ENCODE measurements at places on chromosomes 5 and 9.

- no peak for DNase-seq
Measured at GRCh38 chr9:129748249-129748648, 4.6 kb downstream of the PTGES start.

DNA sequence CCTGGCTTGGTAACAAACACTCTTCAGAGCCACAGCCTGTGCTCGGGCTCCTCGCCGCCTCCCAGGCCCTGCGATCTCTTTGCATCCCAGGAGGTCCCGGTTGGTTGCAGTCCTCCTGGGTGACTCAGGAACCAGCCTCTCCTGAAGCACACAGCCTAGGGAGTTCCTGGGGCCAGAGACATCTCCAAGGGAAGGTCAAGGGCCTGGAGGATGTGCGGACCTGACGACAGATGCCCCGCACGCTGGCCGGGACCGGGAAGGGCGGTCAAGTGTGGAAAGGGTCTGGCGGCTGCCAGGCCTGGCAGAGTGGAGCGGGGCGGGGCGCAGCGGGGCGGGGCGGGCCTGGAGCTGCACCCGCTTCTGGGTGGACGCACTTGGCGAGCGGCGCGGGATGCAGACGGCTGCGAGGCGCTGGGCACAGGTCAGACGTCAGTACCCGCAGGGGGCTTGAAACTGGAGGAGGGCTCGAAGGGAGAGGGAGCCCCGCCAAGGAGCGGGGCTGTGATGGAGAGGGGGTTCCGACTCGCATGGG lies 45.0 kb upstream of the PRSS3 start:
- DNase-seq = no peak

- no peak for DNase-seq
Measured at GRCh38 chr5:112253478-112254250, 165.4 kb downstream of the EPB41L4A start.

DNA sequence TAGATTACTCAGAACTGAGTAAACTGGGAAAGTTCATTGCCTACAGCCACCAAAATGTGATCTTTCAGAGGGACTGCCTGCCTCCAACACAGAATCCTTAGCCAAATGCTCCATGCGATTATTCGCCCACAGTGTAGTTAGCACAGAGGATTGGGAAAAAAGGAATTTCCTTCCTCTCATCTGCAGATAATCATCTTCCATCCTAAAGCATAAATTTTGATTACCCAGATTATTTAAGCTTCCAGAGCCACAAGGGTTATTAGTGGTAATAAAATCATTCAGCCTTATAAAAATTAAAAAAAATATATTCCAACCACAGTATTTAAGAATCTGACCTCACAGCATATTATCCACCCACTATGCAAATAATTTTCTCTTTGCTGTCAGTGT lies 285.3 kb upstream of the GRAMD2B start:
- no peak for DNase-seq

- DNase-seq = peak; percentile 61
Measured at GRCh38 chr5:139389701-139390638, at the start of gene MZB1. Gene MZB1 (minus strand): TSS chr5:139389913. CDS start chr5:139389856, 57 bp downstream.

- DNase-seq = no peak
Measured at GRCh38 chr5:16321284-16321683, 141.7 kb upstream of the MARCHF11 start.

DNA sequence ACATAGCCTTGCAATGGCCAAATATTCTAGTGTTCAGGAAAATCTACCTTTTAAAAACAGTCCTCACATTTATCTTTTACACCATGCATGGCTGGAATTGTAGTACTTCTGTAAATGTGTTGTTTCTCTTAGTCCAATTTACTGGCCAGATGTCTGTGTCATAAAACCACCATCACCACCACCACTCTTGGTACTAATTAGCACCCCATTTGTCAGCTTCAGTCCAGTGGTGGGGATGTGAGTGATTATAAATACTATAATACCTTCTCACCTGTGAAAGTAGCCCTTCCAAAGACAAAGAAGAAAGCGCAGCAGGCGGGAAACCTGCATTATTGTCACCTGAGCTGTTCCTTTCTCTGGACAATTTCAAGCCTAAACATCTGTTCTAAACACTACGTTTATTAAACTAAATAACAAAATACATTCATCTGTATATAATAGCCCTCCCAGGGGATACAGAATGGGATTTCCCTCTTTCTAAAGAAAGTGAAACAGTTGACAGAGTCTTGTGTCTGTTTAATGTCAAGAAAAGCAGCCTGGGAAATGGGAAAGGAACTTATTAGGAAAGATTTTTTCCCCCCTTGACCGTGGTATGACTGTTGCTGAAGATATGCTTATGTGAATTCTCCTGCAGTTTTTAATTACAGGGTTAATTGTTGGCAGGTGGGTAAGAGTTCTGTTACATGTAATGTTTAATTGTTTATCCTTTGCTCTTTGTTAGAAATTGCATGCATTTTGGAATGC lies 144.5 kb upstream of the NUDT12 start:
- no peak for DNase-seq

DNA sequence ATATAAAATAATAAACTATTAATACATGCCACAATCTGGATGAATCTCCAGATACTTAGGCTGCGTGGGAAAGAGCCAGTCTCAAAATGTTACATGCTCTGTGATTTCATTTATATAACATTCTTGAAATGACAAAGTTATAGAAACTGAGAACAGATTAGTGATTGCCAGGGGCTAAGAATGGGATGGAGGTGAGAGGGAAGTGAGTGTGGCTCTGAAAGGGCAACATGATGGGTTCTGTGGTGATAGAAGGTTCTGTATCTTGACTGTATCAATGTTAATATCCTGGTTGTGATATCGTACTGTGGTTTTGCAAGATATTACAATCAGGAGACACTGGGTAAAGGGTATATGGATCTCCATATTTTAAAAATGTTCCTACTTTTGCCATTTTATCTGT lies 50.7 kb downstream of the SPEF2 start:
- DNase-seq = no peak

- DNase-seq = no peak
Measured at GRCh38 chr5:73907164-73907563, 281.2 kb downstream of the ARHGEF28 start.

DNA sequence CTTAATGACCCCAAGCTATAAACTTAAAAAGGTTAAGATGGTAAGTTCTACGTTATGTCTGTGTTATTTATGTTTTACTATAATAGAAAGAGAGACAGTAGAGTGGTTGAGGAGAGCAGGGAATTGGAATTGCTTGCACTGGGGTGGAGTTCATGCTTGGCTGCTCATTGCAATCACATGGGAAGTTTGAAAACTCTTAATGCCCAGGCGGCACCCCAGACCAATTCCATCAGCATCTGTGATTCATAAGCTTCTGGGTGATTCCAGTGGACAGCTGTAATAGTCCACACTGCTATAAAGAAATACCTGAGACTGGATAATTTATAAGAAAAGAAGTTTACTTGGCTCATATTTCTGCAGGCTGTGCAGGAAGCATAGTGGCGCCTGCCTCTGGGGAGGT lies 323.9 kb upstream of the MSX2 start:
- DNase-seq = no peak

- no peak for DNase-seq
Measured at GRCh38 chr5:54868511-54869483, 116.6 kb downstream of the ESM1 start.

DNA sequence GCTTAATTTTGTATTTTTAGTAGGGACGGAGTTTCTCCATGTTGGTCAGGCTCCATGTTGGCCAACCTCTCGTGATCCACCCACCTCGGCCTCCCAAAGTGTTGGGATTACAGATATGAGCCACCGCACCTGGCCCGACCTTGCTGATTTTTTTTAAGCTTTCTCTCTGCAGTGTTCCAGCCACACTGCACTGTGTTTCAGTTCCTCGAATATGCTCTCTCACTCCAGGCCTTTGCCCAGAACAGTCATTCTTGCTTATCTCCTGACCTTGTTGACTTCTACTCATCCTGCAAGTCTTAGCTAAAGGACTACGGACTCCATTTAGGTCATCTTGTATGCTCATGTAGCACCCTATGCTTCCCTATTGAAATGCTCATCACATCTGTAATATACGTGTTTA lies 3.3 kb downstream of the SNAPC3 start:
- no peak for DNase-seq

DNA sequence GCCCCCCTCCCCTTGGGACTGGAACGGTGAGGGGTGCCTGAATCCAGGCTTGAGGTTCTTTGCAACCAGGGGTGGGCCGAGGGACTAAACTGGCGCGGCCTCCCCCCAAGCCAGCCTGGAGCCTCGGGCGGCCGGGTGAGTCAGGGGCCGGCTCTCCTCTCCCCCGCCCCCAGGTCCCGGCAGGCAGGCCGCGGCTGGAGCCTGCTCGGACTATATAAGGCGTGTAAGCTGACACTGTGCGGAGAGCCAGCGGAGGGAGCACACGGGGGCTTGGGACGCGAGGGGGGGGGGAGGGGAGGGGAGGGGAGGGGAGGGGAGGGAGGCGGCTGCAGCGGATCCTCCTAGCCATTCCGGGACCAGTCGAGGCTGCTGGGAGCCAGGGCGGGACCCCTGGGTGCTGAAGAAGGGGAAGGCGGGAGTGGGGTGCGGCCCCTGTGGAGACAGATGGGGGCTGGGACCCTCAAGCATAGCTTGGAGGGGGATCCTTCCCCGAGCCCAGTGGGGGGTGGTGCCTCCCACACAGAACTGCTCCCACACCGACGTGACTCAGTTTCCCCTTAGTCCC lies 595 bp downstream of the PDLIM7 start:
- no peak for DNase-seq

DNA sequence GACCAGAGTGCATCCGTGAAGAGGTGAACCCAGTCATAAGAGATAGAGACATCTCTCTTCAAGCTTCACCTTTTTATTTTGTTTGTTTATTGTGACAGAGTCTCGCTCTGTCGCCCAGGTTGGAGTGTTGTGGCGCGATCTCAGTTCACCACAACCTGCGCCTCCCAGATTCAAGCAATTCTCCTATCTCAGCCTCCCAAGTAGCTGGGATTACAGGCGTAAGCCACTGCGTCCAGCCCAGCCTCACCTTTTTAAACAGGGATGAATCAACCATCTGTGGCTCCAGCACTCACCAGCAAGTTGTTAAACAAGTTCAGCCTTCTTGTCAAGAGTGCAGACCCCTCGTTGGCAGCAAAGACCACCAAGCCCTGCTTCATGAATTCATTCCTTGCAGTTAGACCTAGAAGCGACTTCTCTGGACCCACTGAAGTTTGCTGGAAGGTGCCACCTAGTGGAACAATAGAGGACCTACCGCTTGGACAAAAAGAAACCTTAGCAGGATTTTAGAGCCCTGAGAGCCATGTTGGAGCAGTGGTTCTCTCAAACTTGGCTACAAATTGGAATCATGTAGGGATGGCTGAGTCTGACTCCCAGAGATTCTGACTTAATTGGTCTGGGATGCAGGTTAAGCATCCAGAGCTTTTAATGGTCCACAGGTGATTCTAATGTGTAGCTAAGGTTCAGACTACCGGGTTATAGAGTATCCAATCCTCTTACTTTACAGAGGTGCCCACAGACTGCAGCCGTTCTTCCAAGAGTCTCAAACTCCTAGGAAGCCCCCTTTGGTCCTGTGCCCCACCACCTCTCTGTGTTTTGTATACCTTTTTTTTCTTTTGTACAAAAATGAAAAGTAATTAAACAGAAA lies 10.5 kb upstream of the GALNT10 start:
- peak; percentile 32 for DNase-seq

- DNase-seq = no peak
Measured at GRCh38 chr5:34535944-34536623, 120.0 kb upstream of the RAI14 start.

GRCh38 chr5:138595180-138595795 lies 20.1 kb upstream of the HSPA9 start:
- no peak for DNase-seq

DNA sequence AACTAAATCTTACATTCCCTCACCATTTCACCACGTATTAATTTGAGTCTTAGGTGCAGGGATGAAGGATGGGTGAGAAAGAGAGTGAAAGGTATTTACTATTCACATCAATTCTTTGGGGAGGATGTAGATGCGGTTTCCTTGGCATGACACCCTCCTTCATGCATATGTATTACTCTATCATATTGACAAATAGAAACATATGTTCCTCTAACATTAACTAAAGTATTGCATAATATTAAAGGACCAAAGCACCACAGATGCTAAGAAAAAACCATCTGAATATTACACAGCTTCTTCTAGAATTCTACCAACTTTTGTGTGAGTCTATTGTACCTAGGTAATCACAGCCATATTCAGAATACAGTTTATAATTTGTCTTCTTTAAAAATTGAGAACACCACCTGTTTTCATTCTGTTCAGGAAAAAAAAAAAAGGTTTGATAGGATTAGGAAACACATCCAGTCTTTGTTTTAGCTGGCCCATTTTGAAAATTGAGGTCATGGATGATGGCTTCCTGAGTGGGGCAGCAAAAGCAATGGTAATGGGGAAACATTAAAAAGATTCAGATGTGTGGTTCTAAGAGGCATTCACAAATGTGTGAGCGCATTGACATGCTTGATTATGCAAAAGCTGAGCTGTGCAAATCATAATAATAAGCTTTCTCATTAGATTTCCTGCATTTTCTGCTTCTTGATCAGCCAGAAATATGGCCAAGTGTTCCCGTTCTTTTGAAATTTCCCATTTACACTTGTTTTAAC lies 1011.5 kb upstream of the NUDT12 start:
- no peak for DNase-seq

- DNase-seq = no peak
Measured at GRCh38 chr5:105849701-105850100, 1821.0 kb downstream of the EFNA5 start.

DNA sequence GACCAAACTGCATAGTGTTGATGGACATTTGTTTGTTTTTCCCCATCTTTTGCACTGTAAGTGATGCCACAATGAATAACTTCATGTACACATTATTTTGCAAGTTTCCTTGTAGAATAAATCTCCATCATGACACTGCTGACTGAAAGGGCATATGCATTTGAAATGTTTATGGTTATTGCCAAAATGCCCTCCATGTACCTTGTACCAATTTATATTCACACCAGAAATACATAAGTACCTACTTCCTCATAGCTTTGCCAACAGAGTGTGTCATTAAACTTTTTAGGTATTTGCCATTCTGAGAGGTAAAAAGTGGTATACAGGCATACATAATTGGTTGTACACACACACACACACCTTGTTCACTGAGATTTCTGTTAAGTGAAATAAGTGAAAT lies 361.0 kb upstream of the PCSK5 start:
- no peak for DNase-seq

GRCh38 chr5:1104327-1105006 lies 7.4 kb downstream of the SLC12A7 start:
- peak; percentile 40 for DNase-seq

GRCh38 chr5:174259696-174260420 lies 214.4 kb downstream of the NSG2 start:
- DNase-seq = no peak

DNA sequence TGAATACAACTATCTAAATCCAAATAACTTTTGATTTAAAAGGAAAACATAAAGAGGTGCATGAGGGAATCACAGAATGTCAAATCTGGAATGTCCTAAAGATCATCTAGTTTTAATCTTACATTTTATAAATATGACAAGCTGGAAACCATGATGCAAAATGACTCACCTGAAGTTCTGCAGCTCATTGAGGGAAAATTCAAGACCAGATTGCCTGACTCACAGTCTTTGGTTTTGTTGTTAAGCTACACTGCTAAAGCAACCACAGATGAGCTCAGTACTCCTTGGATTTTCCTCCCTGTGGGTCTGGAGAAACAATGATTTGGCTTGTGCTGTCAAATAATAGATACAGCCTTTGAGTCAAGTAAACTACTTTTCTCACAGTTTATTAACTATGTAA lies 19.1 kb upstream of the EDIL3 start:
- no peak for DNase-seq

Measured in activated CD8-positive, alpha-beta memory T cell treated with anti-CD3 and anti-CD28 coated beads, Interleukin-2, amount 50 U/mL, for 4 hours (primary cell).